Right lung (tissue), 10 donors: ENCODE measurements at places on chromosomes 7 and 10.

DNA sequence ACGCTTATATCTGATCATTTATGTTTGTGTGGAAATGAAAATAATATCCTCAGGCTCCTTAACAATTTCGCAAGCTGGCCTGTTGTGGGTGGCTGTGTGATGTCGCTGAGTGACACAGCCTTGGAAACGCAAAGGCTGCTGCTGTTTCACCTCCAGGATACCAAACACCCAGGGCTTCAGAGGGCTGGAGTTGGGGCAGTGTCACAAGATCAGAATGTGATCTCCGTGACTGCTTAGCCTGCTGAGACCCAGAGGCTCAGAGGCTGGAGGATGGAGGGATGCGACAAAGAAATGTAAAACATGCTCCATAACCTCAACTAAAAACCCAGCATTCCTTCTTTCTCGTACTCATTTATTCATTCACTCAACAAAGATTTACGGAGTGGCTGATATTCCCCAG lies 37.2 kb upstream of the BMPER start:
- DNase-seq = no peak

DNA sequence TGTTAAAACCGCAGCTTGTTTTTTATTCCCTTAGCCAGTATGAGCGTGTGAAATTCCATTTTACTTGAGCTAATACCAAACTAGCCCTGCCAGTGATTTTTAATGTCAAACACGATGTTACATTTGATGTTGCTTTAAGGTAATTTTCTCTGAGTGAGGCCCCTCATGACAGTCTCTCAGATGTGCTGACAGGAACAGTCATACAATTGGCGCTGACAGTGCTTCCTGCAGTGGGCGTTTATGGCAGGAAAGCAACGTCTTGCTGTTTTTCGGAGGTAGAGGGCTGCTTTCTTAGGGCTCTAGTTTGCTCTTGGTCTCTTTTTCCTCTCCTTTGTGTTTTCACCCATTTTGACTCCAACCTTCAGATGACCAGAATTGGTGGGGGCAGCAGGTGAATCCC lies 19.3 kb downstream of the PON1 start:
- DNase-seq = no peak

DNA sequence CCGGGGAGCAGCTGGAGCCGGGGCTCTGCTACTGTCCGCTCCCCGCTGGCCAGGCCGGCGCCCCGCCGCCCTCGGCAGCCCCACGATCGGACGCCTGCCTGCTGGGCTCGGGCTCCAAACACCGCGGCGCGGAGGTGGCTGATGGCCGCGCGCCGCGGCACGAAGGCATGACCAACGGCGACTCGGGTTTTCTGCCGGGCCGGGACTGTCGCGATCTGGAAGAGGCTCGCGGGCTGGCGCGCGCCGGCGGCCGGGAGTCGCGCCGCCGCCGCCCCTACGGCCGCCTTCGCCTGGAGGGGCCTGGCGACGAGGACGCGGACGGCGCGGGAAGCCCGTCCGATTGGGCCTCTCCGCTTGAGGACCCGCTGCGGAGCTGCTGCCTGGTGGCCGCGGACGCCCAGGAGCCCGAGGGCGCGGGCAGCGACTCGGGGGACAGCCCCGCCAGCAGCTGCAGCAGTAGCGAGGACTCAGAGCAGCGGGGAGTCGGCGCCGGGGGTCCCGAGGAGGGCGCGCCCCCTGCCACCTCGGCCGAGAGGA lies 570 bp downstream of the TBC1D12 start:
- peak; percentile 58 for DNase-seq

DNA sequence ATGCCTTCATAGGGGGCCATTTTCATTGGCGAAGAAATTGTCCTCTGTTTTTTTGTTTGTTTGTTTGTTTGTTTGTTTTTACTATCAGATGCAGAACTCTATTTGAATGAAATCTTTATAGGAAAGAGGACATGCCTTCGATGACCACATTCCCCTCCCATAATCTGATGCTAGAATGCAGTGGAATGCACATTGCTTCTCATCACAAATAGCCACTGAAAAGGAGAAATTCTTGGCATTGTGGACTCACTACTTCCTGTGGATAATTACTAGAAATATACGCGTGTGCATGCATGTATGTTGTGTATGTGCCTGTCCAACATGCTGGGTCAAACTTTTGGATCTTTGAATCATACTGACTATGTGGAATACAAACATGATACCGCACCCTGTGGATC lies 70.5 kb upstream of the SFMBT2 start:
- DNase-seq = no peak
